ENCODE measurements at places on chromosomes 11 and 22.

- no peak for DNase-seq
These were observed 122.3 kb upstream of the SNX19 start for GRCh38 chr11:131038597-131038996.

GRCh38 chr22:19375435-19375834, 56.1 kb downstream of the HIRA start:
- DNase-seq, result no peak

- DNase-seq, result no peak
These were observed 457 bp downstream of the RNF141 start for GRCh38 chr11:10540546-10540914.

- DNase-seq, result no peak
These were observed 36.2 kb downstream of the THOC5 start for GRCh38 chr22:29517215-29517908.

All from inflammatory macrophage (primary cell).